ENCODE measurements at places on chromosomes 7 and 10. TPM values are rescaled to one million over a fixed set of nuclear protein-coding genes. Genes with fewer than 3 reads are reported as not detected.

DNA sequence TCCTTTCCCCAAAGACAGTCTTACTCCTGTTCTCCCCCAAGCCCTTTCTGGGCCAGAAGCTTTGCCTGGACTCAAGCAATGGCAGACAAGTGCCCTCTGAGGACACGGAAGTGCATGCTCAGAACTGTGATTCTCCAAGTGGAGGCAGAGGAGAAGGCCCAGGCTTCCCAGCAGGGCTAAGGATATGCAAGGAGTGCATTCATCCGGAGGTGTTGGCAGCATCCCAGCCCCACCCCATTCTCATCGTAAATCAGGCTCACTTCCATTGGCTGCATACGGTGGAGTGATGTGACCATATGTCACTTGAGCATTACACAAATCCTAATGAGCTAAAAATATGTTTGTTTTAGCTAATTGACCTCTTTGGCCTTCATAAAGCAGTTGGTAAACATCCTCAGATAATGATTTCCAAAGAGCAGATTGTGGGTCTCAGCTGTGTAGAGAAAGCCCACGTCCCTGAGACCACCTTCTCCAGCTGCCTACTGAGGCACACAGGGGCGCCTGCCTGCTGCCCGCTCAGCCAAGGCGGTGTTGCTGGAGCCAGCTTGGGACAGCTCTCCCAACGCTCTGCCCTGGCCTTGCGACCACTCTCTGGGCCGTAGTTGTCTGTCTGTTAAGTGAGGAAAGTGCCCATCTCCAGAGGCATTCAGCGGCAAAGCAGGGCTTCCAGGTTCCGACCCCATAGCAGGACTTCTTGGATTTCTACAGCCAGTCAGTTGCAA is 1.4 kb upstream of the RBP3 start:
- no peaks in the 10 kb centered on the region for H3K27me3 ChIP-seq
- no peak overlapping the region for H3K27ac ChIP-seq
- no peaks in the 10 kb centered on the region for H3K36me3 ChIP-seq
- DNase-seq = no peak

DNA sequence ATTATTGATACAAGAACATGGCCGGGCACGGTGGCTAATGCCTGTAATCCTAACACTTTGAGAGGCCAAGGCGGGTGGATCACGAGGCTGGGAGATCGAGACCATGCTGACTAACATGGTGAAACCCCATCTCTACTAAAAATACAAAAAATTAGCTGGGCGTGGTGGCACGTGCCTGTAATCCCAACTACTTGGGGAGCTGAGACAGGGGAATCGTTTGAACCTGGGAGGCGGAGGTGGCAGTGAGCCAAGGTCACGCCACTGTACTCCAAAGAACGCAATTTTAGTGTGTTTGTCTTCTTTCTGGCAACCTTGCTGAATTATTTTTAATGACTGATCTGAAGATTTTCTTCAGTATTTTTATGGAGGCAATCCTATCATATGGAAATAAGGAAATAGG is 46.2 kb downstream of the IDE start:
- no peak overlapping the region for H3K27ac ChIP-seq
- DNase-seq = no peak
- H3K36me3 ChIP-seq = peaks cover 13% of the 10 kb centered on the region
- H3K4me1 ChIP-seq = no peaks in the 10 kb centered on the region
- no peaks in the 10 kb centered on the region for H3K27me3 ChIP-seq

GRCh38 chr7:158273138-158273651 is 314.4 kb downstream of the PTPRN2 start:
- H3K4me3 ChIP-seq = no peak overlapping the region
- H3K4me1 ChIP-seq = no peaks in the 10 kb centered on the region
- no peak for DNase-seq
- no peaks in the 10 kb centered on the region for H3K36me3 ChIP-seq

The CRPPA gene
- total RNA-seq = 3.9 TPM

DNA sequence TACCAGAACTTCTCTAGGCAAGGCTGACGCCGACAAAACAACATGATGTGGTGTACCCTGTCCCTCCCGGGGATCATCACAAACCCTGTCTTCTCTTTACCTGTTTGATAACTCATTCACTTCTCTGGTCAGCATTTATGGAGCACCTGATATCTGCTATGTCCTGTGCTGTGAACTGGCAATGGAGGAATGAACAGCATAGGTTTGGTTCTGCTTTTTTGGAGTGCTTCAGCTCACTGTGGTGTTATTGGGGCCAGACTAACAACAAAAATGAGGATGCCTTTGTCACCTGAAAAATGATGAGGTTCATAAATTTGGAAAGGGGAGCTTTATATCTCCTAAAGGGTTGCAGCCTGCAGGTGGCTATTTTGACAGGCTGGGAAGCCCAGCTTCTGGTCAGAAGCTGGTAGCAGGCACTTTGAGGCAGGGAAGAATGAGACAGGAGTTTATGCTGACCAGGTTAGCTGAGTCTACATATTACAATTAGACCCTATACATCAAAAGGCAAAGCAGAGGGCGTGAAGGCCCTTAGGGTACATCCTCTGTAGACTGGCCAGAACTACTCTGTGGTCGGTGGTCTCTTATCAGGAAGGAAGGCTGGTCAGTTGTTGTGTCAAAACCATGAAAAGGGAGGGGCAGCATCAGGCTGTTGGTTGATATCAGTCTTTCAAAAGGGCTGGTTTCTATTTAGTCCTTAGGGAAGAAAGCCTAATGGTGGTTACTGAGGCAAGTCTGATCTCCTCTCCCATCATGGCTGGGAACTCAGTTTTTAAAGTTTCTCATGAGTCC is 42.3 kb downstream of the SH2D4B start:
- H3K27ac ChIP-seq = no peak overlapping the region
- no peak overlapping the region for H3K4me3 ChIP-seq
- no peaks in the 10 kb centered on the region for H3K36me3 ChIP-seq
- H3K4me1 ChIP-seq = no peaks in the 10 kb centered on the region

GRCh38 chr7:101066833-101067177 is 18.5 kb upstream of the TRIM56 start:
- no peak overlapping the region for H3K27ac ChIP-seq
- DNase-seq = no peak

DNA sequence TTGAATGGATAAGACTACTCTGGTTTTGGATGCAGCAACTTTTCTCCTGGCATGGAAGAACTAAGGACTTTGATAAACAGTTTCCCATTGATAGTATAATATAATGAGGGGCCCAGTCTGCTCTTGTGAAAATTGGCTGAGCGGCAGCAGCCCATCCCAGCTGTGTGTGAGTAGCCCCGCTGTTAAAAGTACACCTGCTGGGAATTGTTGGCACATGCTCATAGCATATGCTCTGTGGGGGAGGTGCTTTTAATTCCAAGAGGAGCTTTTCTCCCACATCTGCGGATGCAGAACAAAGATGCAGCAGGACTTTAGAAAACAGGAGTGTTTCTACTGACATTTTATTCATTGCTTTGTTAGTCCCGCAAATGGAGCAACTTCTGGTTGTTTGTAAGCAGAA is 19.0 kb downstream of the SRI start:
- no peak for DNase-seq
- no peak overlapping the region for H3K4me3 ChIP-seq
- no peaks in the 10 kb centered on the region for H3K36me3 ChIP-seq
- H3K4me1 ChIP-seq = no peaks in the 10 kb centered on the region
- H3K27me3 ChIP-seq = no peaks in the 10 kb centered on the region
- no peak overlapping the region for H3K27ac ChIP-seq

- no peak overlapping the region for H3K27ac ChIP-seq
- no peak overlapping the region for H3K4me3 ChIP-seq
- no peaks in the 10 kb centered on the region for H3K36me3 ChIP-seq
- H3K27me3 ChIP-seq = no peaks in the 10 kb centered on the region
- DNase-seq = no peak
Measured at GRCh38 chr7:10908600-10908999, 65.1 kb upstream of the PHF14 start.

DNA sequence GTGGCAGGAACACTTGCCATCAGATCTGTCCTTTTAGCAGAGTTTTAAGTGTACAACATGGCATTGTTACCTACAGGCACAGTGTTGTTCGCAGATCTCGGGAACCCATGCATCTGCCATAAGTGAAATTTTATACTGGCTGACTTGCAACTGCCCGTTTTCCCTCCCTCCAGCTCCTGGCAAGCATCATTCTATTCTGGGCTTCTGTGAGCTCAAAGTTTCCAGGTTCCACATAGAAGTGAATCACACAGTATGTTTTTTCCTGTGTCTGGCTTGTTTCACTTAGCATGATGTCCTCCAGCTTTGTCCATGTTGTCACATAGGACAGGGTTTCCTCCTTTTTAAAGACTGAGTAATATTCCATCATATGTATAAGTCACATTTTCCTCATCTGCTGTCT is 56.6 kb downstream of the C10orf143 start:
- no peak overlapping the region for H3K27ac ChIP-seq
- no peaks in the 10 kb centered on the region for H3K4me1 ChIP-seq
- no peaks in the 10 kb centered on the region for H3K36me3 ChIP-seq
- H3K4me3 ChIP-seq = no peak overlapping the region
- no peak for DNase-seq
- H3K27me3 ChIP-seq = no peaks in the 10 kb centered on the region

DNA sequence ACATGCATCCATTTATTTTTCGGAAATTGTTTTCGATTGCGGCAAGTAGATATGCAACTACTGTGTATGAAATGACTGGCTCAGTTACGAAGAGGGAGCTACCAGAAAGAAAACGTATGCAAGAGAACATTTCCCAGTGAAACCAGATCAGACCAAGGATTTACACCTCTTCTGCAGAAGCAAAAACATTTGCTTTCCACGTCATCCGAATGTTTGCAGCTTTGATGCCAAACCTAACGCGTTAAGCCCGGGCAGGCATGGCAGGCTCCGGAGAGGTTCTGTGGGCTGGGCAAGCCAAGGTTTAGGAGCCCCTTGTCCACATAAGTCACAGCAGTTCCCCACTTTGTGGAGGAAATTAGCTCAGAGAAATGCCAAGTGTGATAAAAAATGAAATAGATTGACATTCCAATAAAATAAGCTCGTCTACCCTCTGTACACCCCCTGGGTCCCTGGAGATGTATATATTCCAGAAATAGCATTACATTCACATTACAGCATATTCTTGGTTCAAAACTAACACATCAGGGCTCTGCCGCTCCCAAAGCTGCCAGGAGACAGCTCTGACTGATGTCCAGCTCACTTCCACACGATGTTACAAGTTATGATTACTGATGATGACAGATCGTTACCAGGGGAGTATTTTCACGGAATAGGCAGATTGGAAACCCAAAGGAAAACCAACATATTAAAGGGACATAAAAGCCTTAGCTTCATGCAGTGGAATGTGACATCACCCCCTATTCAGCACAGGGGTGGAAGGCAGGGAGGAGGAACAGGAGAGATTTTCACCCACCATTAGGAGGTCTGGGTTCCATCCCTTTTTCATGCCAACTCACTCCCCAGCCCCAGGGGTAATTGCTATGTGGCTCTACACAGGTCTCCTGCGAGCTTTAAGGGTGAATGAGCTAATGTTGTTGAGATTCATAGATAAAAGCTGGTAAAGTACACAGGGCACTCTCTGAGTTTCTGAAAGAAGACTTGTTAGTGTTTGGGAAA is 81.5 kb downstream of the LYZL1 start:
- DNase-seq = no peak
- no peak overlapping the region for H3K27ac ChIP-seq
- no peaks in the 10 kb centered on the region for H3K4me1 ChIP-seq
- H3K36me3 ChIP-seq = no peaks in the 10 kb centered on the region

DNA sequence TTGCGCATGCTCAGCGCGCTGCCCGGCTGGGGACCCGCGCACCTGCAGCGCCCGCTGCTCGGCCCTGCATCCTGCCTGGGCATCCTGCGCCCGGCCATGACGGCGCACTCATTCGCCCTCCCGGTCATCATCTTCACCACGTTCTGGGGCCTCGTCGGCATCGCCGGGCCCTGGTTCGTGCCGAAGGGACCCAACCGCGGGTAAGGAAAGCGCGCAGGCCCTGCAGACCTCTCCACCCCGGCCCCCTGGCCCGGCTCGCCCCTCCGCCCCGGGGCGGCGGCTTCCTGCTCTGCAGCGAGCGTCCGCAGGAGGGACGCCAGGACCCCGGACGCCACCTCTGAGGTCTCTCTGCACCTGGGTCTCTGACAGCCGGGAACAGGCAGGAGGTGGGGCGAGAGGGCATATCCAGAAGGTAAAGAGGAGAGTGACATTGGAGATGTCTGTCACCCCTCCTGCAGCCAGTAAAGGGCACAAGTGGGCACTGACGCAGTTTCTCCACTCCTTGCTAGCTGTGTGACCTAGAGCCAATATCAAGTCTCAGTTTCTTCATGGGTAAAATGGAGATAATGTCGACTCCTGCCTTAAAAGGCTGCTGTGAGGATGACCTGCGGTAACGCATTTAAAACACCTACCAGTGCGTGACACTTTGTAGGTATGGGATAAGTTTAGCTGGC is 338 bp downstream of the ATP6V0E2 start:
- peak overlapping the region; percentile 92 for H3K27ac ChIP-seq
- H3K4me3 ChIP-seq = peak overlapping the region; percentile 73
- H3K4me1 ChIP-seq = peaks cover 5% of the 10 kb centered on the region
- no peaks in the 10 kb centered on the region for H3K27me3 ChIP-seq
- no peaks in the 10 kb centered on the region for H3K36me3 ChIP-seq

- no peaks in the 10 kb centered on the region for H3K36me3 ChIP-seq
- H3K4me1 ChIP-seq = no peaks in the 10 kb centered on the region
- no peak overlapping the region for H3K27ac ChIP-seq
- H3K27me3 ChIP-seq = no peaks in the 10 kb centered on the region
- no peak for DNase-seq
Measured at GRCh38 chr10:6059506-6059905, 2.7 kb downstream of the IL2RA start.

Measured in tibial nerve (tissue), 4 donors.